ENCODE measurements at places on chromosomes 16 and 17.

DNA sequence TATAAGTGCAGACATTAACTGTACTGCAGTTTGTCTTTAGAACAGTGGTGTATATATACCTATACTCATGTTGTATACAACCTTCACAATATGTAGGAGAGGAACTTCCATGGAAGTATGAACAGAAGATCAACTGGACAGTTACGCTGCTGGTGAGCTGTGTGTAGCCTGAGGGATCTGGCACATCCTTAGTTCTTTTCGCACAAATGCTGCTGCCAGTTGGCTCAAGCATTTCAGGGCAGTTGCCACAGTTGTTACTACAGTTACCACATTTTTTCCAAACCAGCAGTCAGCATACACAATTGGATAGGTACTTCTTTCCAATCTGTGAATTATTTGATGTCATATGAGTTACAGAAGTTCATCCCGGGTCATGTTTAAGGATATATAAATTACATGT lies 539.6 kb upstream of the HSBP1 start:
- DNase-seq: no peak

DNA sequence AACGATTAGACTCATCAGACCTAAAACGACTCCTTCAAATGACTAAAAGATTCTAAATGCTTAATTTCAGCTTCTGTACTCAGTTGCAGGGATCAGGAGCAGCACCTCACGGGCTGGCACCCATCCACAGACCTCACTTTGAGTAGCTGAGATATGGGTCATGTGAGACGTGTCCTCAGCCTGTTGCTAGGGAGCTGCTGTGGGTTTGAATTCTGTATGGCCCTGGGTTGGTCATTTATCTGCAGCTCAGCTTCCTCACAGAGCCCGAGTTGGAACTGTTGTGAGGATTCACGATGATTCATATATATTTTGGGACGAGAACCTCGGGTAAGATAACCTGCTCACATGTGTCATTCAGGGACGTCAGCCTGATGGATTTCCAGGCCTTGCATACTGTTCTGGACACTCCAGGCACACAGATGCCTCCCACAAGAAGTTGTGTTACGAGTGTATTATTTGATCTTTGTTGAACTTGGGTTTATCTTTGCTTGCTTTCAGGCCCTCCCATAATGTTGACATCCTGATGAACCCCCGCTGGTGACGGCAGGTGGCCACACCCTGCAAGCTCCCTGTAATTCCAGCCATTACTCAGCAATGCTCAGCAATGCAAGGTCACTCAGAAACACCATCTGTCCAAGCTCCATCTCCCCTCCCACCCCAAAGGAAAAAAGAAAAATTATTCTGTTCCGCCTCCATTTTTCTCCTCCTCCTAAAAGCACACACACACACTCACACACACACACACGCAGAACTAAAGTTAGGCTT lies 137.6 kb downstream of the RBFOX3 start:
- DNase-seq: no peak

DNA sequence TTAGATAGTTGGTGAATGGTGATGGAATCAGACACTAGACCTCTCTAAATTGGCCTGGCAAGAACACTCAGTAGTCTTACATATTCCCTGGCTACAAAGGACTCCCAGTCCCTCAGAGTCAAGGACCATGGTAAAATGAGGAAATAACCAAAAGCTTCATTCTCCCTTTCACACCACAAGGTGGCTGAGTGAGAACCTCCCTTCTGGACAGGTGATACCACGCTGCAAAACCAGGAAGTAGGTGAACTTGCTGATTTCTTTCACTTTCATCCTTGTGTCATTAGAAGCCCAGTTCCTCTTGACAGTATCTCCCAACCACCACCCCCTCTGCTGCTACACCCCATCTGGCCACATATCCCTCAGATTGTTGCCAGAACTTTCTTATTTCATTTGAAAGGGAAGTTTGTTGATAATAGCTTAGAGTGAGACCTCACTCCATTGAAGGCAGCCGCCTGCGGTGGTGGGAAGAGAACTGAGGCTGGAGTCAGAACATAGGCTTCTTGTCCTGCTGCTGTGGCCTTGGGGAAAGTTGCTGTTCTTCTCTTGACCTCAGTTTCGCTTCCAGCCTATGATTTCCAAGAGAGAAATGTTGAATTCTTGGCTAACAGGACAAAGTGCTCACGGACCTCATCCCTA lies 290.6 kb upstream of the CCL2 start:
- DNase-seq: no peak

DNA sequence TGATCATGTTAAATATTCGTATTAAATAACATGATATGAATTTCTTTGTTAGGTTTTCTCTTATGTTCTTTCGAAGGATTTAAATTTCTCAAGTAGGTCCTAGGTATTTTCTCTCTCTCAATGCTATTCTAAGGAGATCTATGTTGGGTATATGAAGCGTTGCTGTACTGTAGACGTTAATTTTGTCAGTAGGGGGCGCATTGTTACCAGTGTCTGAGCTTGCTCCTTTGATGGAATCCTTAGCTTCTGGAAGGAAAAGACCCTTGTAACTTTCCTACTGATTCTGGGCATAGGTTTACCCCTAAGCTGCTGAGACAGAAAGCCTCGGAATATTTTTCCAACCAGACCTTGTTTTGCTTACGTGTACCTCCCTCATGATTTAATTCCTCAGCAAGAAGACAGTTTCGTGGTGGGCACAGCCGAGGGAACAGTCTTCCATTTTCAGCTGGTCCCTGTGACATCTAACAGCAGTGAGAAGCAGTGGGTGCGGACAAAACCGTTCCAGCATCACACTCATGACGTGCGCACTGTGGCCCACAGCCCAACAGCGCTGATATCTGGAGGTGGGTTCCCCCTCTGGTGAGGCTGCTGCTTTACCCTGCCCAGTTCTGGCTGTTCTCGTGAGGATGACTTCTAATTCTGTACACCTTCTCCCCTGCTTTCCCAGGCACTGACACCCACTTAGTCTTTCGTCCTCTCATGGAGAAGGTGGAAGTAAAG lies 17.9 kb downstream of the UTP4 start:
- DNase-seq: peak; percentile 32

DNA sequence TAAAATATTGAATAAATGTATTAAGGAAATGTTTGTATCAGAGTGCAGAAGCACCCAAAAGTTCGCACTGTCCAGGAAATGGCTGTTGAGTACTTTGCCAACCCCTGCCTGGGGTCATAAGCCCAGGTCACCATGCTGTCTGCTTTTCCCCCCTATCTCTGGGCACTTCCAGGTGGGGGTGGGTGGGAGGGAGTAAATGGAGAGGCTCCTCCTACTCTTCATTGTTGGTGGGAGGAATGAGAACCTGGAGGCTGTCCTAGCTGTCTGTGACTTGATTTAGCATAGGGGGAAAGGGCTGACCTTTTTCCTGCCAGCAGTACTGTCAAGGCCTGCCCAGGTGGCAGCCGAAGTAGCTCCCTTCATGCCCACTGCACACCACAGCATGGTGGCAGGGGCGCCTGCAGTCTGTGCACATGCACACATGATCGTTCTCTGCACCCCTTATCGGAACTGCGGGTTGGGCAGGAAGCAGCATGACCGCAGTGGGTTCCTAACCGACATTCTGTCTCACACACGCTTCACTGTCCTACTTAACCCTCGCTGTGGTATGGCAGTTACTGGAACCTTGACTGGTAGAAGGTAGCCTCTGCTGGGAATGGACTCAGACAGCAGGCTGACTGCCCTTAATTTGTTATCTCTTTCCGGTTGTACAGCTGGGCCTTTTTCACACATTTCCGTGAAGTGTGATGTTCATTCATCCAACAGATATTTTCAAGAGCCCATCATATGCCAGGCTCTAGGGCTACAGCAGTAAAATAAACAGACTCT lies 41.5 kb downstream of the LDHD start:
- peak; percentile 72 for DNase-seq

GRCh38 chr16:67169642-67170167 lies 633 bp upstream of the NOL3 start:
- DNase-seq: no peak

DNA sequence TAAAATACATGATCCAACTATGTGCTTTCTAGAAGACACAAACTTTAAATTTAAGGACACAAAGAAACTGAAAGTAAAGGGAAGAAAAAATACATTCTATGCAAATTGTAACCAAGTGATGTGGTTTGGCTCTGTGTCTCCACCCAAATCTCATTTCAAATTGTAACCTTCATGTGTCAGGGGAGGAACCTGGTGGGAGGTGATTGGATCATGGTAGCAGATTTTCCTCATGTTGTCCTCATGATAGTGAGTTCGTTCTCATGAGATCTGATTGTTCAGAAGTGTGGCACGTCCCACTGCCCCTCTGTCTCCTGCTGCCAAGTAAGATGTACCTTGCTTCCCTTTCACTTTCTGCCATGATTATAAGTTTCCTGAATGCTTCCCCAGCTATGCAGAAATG lies 15.0 kb downstream of the OR1A1 start:
- DNase-seq: no peak

DNA sequence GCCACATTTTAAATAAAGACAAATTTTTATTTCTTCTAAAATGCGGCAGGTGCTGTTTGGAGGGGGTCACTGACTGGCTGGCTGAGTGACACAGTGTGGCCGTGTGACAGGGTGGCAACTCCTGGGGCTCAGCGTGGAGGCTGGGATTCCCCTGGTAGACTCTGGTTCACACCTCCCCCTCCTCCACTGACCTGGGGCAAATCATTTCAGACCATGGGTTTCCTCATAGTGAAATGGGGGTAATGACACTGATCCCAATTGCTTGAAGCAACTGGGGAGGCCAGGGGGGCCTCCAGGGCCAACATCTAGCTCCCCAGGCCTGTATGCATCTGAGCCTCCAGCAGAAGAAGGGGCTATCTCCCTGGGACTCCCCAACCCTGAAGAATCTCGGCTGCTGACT lies 6.6 kb downstream of the HSD11B2 start:
- DNase-seq: no peak

GRCh38 chr16:62035115-62036092 lies 834 bp downstream of the CDH8 start:
- no peak for DNase-seq

GRCh38 chr17:5282642-5283217 lies 646 bp downstream of the RABEP1 start:
- DNase-seq: peak; percentile 59

GRCh38 chr17:13047011-13047606 lies 29.3 kb upstream of the ELAC2 start:
- DNase-seq: no peak

DNA sequence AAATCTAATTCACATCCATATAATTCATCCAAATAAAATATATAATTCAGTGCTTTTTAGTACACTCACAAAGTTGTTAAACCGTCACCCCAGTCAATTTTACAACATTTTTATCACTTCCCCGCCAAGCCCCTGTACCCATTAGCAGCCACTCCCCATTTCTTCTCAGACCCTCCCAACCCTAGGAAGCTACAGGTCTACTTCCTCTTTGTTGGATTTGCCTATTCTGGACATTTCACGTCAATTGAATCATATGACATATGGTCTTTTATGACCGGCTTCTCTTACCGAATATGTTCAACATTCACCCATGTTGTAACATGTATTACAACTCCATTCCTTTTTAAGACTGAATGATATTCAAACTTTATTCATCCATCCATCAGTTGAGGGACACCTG lies 19.9 kb upstream of the MLKL start:
- no peak for DNase-seq

DNA sequence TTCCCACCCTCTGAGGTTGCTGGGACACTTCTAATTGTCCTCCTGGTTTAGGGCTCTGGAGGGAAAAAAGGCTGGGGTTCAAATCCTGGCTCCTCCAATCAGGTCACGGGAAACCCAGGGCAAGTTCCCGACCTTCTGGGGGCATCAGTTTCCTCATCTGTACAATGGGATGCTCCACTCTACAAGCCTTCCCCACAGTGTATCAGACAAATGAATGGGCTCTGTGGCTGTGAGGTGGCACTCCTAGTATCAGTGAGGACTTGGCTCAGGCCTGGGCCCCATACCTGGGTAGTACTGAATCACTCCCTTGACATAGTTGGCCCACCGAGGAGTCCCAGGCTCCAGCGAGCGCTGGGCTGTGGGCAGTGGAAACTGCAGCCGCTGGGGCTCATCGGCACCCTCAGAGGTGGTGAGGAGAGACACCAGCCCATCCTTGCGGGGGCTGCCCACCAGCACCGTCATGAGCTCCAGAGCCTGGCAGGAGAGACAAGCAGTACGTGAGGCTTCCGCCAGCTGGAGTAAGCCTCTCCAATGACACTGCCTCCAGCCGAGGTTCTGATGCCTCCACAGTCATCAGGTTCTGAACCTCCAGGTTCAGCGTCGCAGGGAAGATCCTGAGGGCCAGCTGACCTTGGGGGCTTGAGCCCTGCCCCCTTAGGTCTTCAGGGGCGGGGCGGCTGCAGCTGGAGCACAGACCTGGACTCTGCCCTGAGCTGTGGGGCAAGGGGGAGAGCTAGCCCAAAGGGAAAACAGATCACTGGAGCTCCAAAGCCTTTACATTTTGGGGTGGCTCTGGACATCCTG lies 1.2 kb downstream of the GALK1 start:
- no peak for DNase-seq

- DNase-seq: no peak
Measured at GRCh38 chr17:78960928-78961327, 18.8 kb downstream of the LGALS3BP start.

DNA sequence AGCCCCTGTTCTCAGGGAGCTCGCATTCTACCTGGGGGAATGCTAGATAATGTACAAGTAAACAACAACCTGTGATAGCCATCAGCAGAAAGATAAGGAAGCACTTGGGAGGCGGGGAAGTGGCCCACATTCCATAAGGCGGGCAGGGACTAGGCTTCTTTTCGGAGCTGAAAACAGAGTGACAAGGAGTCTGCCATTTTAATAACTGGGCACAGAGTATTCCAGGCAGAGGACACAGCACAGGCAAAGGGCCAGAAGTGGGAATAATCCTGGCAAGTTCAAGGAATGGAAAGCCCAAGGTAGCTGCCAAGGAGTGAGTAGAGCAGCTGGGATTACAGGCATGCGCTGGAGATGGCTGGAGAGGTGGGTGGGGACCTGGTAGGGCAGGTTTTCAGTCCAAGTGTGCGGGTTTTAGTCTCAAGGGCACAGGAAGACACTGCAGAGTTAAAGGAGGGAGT lies 24.3 kb downstream of the USP43 start:
- no peak for DNase-seq

Measured in activated CD8-positive, alpha-beta memory T cell treated with anti-CD3 and anti-CD28 coated beads, Interleukin-2, amount 50 U/mL, for 4 hours (primary cell).